ENCODE measurements at places on chromosomes 13 and 19.

DNA sequence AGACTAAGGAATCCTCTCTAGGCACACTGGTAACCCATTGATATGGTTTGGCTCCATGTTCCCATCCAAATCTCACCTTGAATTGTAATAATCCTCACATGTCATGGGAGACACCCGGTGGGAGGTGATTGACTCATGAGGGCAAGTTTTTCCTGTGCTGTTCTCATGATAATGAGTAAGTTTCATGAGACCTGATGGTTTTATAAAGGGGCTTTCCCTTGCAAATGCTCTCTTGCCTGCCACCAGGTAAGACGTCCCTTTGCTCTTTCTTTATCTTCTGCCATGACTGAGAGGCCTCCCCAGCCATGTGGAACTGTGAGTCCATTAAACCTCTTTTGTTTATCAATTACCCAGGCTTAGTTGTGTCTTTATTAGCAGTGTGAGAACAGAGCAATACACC is 81.4 kb upstream of the GPC6 start:
- no peak for DNase-seq

GRCh38 chr13:48570216-48570828 is 37.4 kb upstream of the RCBTB2 start:
- DNase-seq: no peak

GRCh38 chr13:44919104-44919804 is 70.0 kb downstream of the NUFIP1 start:
- DNase-seq: no peak

GRCh38 chr19:6705931-6706632 is 14.4 kb downstream of the C3 start:
- no peak for DNase-seq

- DNase-seq: no peak
Observed at GRCh38 chr13:108267347-108267746, 2.2 kb upstream of the TNFSF13B start.
